ENCODE measurements at places on chromosomes 3 and 15. TPM values are rescaled to one million over a fixed set of nuclear protein-coding genes. Genes with fewer than 3 reads are reported as not detected.

- no peak overlapping the region for H3K27ac ChIP-seq
- no peaks in the 10 kb centered on the region for H3K36me3 ChIP-seq
- H3K27me3 ChIP-seq = no peaks in the 10 kb centered on the region
- H3K4me3 ChIP-seq = no peak overlapping the region
- no peak for DNase-seq
Observed at GRCh38 chr3:74640211-74640610, 25.8 kb upstream of the CNTN3 start.

GRCh38 chr15:84685304-84685703 lies 27.3 kb upstream of the NMB start:
- DNase-seq = no peak
- H3K4me1 ChIP-seq = no peaks in the 10 kb centered on the region
- no peak overlapping the region for H3K4me3 ChIP-seq
- H3K27me3 ChIP-seq = no peaks in the 10 kb centered on the region

DNA sequence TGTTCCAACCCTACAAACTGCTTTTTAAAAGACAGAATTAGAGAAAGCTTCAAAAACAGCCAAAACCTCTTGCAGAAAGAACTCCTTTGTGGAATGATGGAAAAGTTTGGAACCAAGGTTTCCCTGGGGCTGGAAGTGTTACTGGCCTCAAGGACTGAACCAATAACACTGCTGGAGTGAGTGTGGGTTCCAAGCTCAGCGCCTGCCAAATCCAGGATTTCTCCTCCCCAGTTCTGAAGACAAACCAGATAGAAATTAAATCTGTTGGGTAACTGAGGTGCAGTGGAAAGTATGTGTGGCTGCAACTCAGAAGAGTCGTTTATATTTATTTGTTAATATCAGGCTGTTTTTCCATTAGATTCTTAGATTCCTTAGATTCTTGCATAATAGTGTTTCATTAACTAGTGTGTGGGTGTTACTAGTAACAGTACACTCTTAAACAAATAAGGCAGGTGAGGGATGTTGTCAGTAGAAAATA lies 66.5 kb upstream of the FNDC3B start:
- H3K36me3 ChIP-seq = no peaks in the 10 kb centered on the region
- no peak overlapping the region for H3K4me3 ChIP-seq
- no peaks in the 10 kb centered on the region for H3K27me3 ChIP-seq
- DNase-seq = no peak
- H3K4me1 ChIP-seq = peaks cover 50% of the 10 kb centered on the region
- H3K27ac ChIP-seq = no peak overlapping the region

DNA sequence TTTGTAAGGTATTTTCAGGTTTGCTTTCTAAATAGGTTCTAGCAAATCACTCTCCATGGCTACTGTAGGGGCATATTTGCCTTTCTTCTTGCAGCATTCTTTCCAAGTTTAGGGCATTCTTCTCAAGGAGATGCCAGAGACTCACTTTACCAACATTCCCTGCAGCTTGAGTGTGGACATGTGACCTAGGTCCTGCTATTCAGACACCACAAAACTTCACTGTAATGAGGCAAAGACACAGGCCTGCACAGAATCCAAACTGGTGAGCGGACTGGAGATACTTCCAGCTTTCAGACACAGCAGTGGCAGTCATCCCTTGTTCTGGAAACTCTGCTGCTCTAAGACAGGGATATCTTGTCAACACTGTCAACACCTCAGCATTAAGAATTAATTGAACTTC lies 146.4 kb upstream of the PFN2 start:
- H3K27me3 ChIP-seq = no peaks in the 10 kb centered on the region
- H3K27ac ChIP-seq = no peak overlapping the region
- H3K4me1 ChIP-seq = no peaks in the 10 kb centered on the region
- DNase-seq = no peak

The ADAMTS17 gene
- total RNA-seq = 0.09 TPM

The CHL1 gene
- not detected for total RNA-seq

- H3K4me3 ChIP-seq = no peak within 1 kb of the TSS
- H3K27me3 ChIP-seq = peaks cover 48% of the 10 kb centered on the region
- DNase-seq = no peak
- peaks cover 7% of the 10 kb centered on the region for H3K4me1 ChIP-seq
- no peak within 1 kb of the TSS for H3K27ac ChIP-seq
- no peaks in the 10 kb centered on the region for H3K36me3 ChIP-seq
Observed at GRCh38 chr15:91099995-91100813, at the start of gene SV2B. Gene SV2B, plus strand, starts transcription at chr15:91100257. Its CDS starts 126,007 bp downstream, at chr15:91226264.

DNA sequence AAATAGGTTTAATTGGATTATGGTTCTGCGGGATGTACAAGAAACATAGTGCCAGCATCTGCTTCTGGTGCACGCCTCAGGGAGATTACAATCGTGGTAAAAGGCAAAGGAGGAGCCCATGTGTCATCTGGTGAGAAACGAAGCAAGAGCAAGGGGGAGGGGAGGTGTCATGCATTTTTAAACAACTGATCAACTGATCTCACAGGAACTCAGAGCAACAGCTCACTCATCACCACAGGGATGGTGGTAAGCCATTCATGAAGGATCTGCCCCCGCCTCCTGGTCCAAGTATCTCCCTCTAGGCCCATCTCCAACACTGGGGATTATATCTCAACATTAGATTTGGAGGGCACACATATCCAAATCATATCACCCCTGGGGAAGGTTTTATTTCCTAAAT lies 42.1 kb upstream of the FGF7 start:
- no peaks in the 10 kb centered on the region for H3K27me3 ChIP-seq
- H3K27ac ChIP-seq = no peak overlapping the region
- H3K36me3 ChIP-seq = no peaks in the 10 kb centered on the region
- H3K4me1 ChIP-seq = no peaks in the 10 kb centered on the region
- DNase-seq = peak; percentile 6
- H3K4me3 ChIP-seq = no peak overlapping the region

DNA sequence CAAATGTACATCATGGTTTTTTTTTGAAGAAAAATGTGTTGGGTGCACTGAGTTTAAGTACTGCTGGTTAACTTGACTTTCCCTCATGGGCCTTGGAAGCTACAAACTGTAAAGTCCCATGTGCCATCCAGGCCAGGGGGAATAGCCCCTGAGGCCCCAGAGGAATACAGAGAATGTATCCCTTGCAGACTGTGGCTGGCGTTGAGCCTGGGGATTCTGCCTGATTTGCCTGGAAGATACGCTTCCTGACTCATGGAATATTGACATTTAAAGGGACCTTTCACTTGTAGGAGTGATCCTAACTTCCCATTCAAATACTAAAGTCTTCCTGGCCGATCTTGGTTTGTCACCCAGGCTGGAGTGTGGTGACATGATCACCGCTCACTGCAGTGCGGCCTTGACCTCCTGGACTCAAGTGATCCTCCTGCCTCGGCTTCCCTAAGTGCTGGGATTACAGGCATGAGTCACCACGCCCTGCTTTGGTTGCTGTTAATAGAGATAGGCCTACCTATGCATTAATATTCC lies 42.0 kb downstream of the ADAMTSL3 start:
- DNase-seq = no peak
- H3K36me3 ChIP-seq = no peaks in the 10 kb centered on the region
- peaks cover 3% of the 10 kb centered on the region for H3K27me3 ChIP-seq
- no peak overlapping the region for H3K4me3 ChIP-seq

GRCh38 chr3:72702997-72703396 lies 145.2 kb downstream of the SHQ1 start:
- no peaks in the 10 kb centered on the region for H3K27me3 ChIP-seq
- DNase-seq = no peak
- H3K36me3 ChIP-seq = no peaks in the 10 kb centered on the region
- no peak overlapping the region for H3K27ac ChIP-seq
- no peak overlapping the region for H3K4me3 ChIP-seq

The PFN2 gene
- 0.86 TPM for total RNA-seq

DNA sequence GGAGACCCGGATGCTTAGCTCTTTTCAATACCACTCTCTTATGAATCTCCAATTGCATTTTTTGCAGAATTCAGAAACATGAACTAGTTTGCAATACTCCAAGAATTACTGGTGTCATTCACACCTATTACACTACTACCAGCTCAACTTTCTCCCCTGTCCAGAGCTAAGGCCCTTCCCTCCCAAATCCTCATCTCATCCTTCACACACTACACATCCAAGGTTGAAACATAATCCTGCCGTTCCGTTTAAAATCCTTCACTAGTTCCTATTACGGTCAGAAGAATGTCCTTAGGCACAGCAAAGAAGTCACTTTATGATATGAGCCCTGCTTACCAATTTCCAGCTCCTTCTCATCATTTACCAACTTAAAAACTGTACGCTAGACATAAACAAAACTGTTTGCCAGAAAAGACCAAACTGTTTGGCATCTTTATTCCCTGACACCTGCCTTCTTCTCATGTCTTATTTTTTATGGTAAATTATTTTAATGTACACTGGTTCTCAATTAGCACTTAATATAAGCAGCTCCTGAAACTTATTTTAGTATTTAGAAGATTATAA lies 22.6 kb downstream of the TBL1XR1 start:
- no peak overlapping the region for H3K4me3 ChIP-seq
- no peak overlapping the region for H3K27ac ChIP-seq
- H3K4me1 ChIP-seq = peaks cover 18% of the 10 kb centered on the region

The RBPMS2 gene
- 2.7 TPM for total RNA-seq

GRCh38 chr3:33167716-33168336 lies 50.8 kb downstream of the SUSD5 start:
- H3K4me1 ChIP-seq = no peaks in the 10 kb centered on the region
- H3K36me3 ChIP-seq = no peaks in the 10 kb centered on the region
- DNase-seq = peak; percentile 3
- H3K4me3 ChIP-seq = no peak overlapping the region
- H3K27ac ChIP-seq = no peak overlapping the region
- H3K27me3 ChIP-seq = peaks cover 26% of the 10 kb centered on the region

DNA sequence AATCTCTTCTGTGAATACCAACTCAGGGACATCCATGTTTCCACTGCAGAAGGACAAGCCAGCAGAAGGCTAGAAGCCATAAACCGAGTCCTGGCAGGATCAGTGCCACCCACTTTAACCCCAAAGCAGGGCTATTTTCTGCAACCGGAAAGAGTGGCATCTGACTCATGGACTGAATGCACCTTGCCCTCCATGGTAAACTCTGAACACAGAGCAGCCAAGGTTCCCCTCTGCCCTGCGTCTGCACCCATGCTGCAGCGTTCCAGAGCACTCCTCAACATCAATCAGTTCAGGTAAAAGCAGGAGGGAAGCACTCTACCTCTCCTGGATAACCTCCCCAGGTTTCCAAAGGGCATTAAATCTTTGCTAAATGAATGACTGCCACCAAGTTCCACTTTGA lies 801 bp upstream of the NGRN start:
- H3K4me3 ChIP-seq = peak overlapping the region; percentile 64
- no peaks in the 10 kb centered on the region for H3K27me3 ChIP-seq
- H3K36me3 ChIP-seq = peaks cover 20% of the 10 kb centered on the region
- H3K27ac ChIP-seq = peak overlapping the region; percentile 86

- no peak for DNase-seq
- no peak overlapping the region for H3K27ac ChIP-seq
- peaks cover 5% of the 10 kb centered on the region for H3K27me3 ChIP-seq
- no peak overlapping the region for H3K4me3 ChIP-seq
Observed at GRCh38 chr3:112357930-112358780, 25.2 kb downstream of the CD200 start.

GRCh38 chr15:39657668-39658067 lies 76.8 kb downstream of the THBS1 start:
- DNase-seq = no peak
- no peaks in the 10 kb centered on the region for H3K4me1 ChIP-seq
- H3K4me3 ChIP-seq = no peak overlapping the region
- H3K27ac ChIP-seq = no peak overlapping the region
- no peaks in the 10 kb centered on the region for H3K27me3 ChIP-seq

The SCG3 gene
- total RNA-seq = 21.0 TPM

GRCh38 chr15:41597787-41598186 lies 38.8 kb downstream of the TYRO3 start:
- no peaks in the 10 kb centered on the region for H3K36me3 ChIP-seq
- no peak for DNase-seq
- no peak overlapping the region for H3K27ac ChIP-seq
- H3K4me3 ChIP-seq = no peak overlapping the region
- no peaks in the 10 kb centered on the region for H3K4me1 ChIP-seq
- no peaks in the 10 kb centered on the region for H3K27me3 ChIP-seq

DNA sequence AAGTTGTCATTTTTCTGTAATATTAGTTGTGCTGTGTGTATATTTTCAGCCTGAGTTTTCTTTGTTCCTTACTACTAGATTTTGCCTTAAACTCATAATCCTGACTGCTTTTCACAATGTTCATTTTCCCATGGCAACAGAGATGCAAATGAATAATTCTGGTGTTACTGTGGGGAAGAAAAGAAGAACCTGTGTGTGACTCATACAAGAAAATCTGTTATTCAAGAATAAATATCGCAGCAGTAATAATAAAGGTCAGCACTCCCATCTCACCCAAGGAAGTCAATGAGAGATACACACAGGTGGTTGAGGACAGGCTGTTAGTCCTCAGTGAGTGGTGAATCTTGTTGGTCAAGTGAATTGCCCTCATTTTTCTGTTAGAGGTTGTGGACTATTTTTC lies 656.6 kb upstream of the NAALADL2 start:
- DNase-seq = no peak
- H3K4me1 ChIP-seq = no peaks in the 10 kb centered on the region
- no peak overlapping the region for H3K4me3 ChIP-seq
- H3K27ac ChIP-seq = no peak overlapping the region
- H3K36me3 ChIP-seq = no peaks in the 10 kb centered on the region

The CD96 gene
- total RNA-seq = 0.78 TPM

GRCh38 chr15:37077623-37078351 lies 22.6 kb downstream of the MEIS2 start:
- no peak overlapping the region for H3K4me3 ChIP-seq
- H3K4me1 ChIP-seq = peaks cover 3% of the 10 kb centered on the region
- peaks cover 73% of the 10 kb centered on the region for H3K36me3 ChIP-seq

DNA sequence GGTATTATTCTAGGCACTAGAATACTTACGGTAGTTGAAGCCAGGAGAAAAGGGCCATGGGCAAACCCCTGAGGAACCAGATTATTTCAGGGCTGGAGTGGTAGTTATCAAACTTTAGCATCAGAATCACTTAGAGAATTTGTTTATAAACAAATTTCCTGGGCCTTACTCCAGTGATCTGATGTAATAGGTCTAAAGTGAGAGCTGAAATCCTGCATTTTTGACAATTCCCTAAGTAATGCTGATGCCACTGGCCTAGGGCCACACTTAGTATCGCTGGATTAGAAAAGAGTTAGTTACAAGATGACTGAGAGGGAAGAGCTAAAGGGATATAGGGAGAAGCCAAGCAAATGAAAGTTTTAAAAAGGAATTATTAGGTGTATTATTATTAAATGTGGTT lies 412.5 kb upstream of the THRB start:
- H3K36me3 ChIP-seq = no peaks in the 10 kb centered on the region
- H3K4me1 ChIP-seq = no peaks in the 10 kb centered on the region
- no peak for DNase-seq
- no peak overlapping the region for H3K27ac ChIP-seq
- H3K27me3 ChIP-seq = no peaks in the 10 kb centered on the region

- no peak overlapping the region for H3K4me3 ChIP-seq
- H3K36me3 ChIP-seq = no peaks in the 10 kb centered on the region
- H3K4me1 ChIP-seq = peaks cover 23% of the 10 kb centered on the region
Observed at GRCh38 chr15:73950479-73950830, 24.2 kb downstream of the LOXL1 start.

DNA sequence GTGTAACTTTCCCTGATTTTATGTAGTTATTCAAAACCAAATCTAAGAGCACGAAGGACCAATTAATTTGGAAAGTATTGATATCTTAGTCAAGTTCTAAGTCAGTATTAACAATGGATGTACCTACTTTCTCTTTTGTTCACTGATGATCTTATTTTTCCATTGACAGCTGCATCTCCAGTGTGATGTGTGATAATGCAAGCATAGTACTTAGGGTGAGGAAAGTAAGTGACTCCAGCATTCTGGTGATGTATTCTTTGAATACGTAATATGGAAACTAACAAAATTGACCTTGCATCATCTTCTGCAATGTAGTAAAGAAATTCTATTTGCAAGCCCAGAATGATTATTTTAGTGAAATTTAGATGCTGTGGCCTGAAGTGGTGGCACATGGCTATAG lies 22.4 kb downstream of the FBXW12 start:
- no peak overlapping the region for H3K27ac ChIP-seq
- H3K36me3 ChIP-seq = no peaks in the 10 kb centered on the region
- DNase-seq = no peak
- H3K4me3 ChIP-seq = no peak overlapping the region
- H3K27me3 ChIP-seq = no peaks in the 10 kb centered on the region
